ENCODE measurements at places on chromosomes 3 and 15. TPM values are rescaled to one million over a fixed set of nuclear protein-coding genes. Genes with fewer than 3 reads are reported as not detected.

The ADAMTS7 gene
- 0.39 TPM for total RNA-seq

The CYP1A2 gene
- total RNA-seq: not detected

The USP50 gene
- not detected for total RNA-seq

The CPLX3 gene
- total RNA-seq: 0.17 TPM

The ST8SIA2 gene
- not detected for total RNA-seq

The RUVBL1 gene
- 39.7 TPM for total RNA-seq

The MORC1 gene
- total RNA-seq: not detected

The DPPA2 gene
- not detected for total RNA-seq

The PKM gene
- total RNA-seq: 1,066 TPM

The ETV5 gene
- total RNA-seq: 3.4 TPM

The RASL12 gene
- total RNA-seq: not detected

The EFCC1 gene
- 0.26 TPM for total RNA-seq

The NUP210 gene
- 138 TPM for total RNA-seq

The ASB14 gene
- total RNA-seq: not detected

The NOX5 gene
- total RNA-seq: not detected

The PATL2 gene
- total RNA-seq: 52.9 TPM

The HRG gene
- total RNA-seq: not detected

The RHCG gene
- total RNA-seq: not detected

The CA12 gene
- total RNA-seq: 0.55 TPM

The CCDC54 gene
- total RNA-seq: not detected

The TUBGCP4 gene
- total RNA-seq: 28.0 TPM

The GNB4 gene
- 0.39 TPM for total RNA-seq

The FOXL2NB gene
- not detected for total RNA-seq

The PLAAT1 gene
- total RNA-seq: not detected

Measured in activated T-cell treated with anti-CD3 and anti-CD28 coated beads, Interleukin-2, amount 50 U/mL, for 72 hours (primary cell).